ENCODE measurements at places on chromosomes 5 and 9.
A peak's percentile ranks its signal among the peaks of the same experiment; 100 is the strongest.

DNA sequence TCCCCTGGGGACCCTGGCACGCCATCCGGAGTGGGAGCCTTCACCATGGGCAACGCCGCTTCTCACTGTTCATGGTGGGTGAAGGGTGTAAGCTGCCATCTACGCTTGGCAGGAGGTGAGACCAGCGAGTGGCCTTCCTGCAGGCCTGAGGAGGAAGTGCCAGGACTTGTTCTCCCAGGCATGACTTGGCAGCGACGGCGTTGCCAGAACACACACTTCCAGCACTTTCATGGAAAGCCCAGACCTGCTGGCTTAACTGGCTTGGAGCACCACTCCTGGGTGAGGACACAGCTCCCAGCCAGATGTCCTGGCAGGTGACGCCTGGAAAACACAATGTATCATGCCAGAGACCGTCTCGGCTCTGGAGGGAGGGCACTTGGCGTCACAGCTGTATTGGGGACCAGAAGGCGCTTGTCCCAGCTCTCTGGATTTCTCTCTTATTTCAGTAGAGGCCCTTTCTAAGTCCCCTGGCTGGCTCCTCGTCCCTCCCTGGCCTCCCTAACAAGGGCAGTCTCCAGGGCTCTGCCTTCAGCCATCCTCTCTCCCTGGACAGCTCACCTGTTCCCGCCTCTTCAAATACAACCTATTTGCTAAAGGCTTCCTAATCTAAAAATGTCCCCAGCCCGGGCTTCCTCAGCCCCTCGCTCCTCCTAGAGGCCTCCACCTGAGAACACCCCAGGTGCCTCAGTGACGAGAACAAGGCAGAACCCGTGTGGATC lies 188.3 kb downstream of the OLFM1 start:
- DNase-seq: no peak

DNA sequence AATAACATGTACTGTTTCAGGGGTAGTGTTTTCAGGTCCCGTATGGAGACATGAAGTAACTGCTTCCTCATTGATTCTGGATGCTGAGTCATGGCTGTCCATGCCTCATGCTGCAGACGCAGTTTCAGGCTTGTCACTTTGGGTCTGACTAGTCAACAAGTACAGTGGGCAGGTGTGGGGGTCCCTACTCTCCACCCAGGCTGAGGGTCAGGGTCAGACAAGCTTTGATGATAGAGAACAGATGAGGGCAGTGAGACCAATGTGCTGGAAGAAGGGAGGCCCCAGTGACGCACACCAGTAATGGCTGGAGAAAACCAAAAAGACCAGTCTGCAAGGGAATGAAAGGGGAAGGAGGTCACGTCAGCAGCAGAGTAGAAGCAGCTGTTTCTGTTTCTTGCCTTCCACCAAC lies 80.0 kb upstream of the NFIL3 start:
- DNase-seq: no peak

DNA sequence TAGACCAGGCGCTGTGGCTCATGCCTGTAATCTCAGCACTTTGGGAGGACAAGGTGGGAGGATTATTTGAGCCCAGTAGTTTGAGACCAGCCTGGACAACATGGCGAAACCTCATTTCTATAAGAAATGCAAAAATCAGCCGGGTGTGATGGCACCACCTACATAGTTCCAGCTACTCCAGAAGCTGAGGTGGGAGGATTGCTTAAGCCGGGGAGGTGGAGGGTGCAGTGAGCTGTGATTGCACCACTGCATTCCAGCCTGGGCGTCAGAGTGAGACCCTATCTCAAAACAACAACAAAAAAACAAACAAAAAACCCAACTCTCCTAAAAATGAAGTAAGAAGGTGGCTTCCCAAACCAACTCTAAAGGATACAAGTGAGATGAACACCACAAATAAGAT lies 23.0 kb downstream of the IARS1 start:
- DNase-seq: no peak

GRCh38 chr9:109535365-109535764 lies 37.3 kb upstream of the PTPN3 start:
- no peak for DNase-seq

GRCh38 chr9:12698986-12699385 lies 5.8 kb downstream of the TYRP1 start:
- DNase-seq: no peak

GRCh38 chr9:114408645-114409044 lies 20.9 kb upstream of the AKNA start:
- no peak for DNase-seq

DNA sequence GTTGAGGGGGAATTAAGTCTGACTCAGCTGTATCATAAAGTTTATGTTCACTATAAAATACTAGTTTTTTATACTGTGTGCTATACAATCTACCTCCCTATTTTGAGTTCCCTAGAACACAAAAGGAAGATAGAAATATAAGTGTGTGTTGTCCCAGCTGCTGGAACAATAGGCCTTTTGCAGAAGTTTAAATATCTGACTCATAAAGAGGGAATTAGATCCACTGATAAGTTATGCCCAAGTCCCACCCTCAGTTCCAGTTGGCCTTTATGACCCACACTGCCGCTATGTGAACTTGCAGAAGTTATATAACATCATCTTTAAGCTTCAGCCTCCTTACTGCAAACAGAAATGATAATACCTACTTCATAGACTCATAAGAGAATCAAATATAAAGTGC lies 88.5 kb upstream of the DAB2 start:
- no peak for DNase-seq

GRCh38 chr5:14497311-14497710 lies 84.3 kb upstream of the OTULINL start:
- no peak for DNase-seq

- DNase-seq: no peak
Observed at GRCh38 chr5:18216016-18216415, 581.8 kb downstream of the TAF11L14 start.

DNA sequence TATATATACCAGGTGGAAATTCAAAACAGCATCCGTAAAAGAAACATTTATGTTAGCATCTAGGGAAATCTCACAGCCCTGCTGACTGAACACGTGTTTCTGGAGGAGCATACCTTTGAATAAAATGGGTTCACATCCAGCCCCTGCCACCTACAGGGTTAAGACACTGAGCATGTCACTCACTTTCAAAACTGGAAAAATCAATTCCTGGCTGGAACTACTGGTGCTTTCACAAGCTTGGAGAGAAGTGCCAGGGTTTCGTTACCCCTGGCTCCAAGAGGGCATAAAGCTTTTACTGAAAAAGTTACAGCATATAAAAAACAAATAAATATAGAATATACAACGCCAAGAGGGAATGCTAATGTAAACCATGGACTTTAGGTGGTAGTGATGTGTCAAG lies 48.0 kb downstream of the SERINC5 start:
- DNase-seq: no peak

GRCh38 chr5:37701868-37702267 lies 138.0 kb downstream of the GDNF start:
- DNase-seq: no peak

GRCh38 chr5:141903261-141903660 lies 20.4 kb upstream of the DELE1 start:
- no peak for DNase-seq

DNA sequence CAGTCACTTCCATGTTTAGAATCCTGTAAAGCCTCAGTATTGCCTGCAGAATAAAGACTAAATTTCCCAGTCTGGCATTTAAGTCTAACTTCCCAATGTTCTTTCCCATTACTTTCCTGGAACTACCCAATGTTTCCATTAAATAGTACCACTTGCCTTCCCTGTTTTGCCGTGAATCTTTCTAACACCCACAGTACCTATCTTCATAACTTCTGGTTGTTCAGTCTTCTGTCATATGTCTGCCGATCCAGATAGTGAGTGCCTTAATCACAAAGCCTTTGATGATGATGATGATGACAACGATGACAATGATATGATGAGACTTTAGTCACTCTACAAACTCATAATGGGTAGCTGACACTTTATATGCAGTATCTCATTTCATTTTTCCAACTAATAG lies 6.6 kb upstream of the HEMGN start:
- no peak for DNase-seq

GRCh38 chr5:9905661-9906060 lies 275.5 kb upstream of the TAS2R1 start:
- DNase-seq: no peak

DNA sequence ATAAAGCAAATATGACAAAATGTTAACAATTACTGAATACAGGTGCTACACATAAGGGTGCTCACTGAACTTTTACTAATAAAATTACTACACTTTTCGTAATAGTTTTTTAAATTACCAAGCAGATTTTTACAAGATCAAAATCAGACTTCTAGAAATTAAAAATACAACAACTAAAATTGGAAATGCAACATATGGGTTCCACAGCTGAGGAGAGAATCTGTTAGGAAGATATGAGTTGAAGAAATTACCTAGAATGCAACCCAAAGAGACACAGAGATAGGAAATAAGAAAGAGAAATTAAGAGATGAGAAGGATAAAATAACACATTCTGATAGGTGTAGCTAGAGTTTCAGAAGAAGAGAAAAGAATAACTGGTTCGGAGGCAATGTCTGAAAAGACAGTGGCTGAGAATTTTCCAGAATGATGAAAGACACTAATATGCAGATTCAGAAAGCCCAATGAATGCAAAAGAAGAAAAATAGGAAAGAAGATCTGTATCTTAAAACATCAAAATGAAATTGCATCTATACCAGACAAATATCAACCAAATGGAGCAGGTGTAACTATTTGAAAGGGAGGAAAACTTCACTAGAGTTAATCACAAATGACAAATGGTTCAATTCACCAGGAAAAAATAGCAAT lies 95.8 kb downstream of the MAPKAP1 start:
- no peak for DNase-seq

DNA sequence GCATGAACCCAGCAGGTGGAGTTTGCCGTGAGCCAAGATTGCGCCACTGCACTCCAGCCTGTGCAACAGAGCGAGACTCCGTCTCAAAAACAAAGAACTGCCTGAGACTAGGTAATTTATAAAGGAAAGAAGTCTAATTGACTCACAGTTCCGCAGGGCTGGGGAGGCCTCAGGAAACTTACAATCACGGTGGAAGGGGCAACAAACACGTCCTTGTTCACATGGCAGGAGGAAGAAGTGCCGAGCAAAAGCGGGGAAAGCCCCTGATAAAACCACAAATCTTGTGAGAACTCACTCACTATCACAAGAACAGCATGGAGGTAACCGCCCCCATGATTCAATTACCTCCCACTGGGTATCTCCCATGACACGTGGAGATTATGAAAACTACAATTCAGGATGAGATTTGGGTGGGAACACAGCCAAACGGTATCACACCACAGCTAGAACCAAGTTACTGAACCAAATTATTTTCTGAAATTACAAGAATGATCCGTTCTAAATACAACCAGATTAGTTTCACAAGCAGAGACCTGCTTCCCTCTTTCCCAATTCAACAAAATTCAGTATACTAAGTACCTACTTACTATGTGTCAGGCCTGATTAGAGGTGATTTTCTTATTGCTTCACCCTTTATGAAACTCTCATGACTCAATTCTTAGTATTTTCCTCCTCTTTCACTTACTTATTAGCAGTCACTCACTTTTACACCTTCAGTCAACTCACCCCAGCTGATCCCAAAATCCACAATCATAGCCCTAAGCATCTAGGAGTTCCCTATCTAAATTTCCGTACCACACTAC lies 8.4 kb downstream of the UBTD2 start:
- DNase-seq: peak; percentile 23
